ENCODE measurements at places on chromosomes 6 and 20.

DNA sequence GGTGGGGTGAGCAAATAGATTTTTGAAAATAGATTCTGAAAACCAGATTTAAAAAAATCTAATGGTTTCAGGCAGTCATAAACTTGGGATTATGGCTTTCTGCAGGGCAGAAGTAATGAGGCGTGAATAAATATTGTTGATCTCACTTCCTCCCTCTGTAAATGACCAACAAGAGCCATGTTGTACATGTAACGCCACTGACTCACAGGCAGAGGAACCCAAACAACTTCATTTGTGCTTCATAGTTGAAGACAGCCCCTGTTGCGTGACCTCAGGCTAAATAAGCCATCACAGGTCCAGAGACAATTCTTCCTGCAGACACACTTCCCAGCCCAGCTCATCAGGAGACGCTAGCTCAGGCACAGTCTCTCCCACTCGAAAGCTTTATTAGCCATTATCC lies 59.1 kb upstream of the F13A1 start:
- no peak for DNase-seq

GRCh38 chr6:118746145-118746824 lies 94.9 kb upstream of the CEP85L start:
- DNase-seq: no peak

GRCh38 chr6:124055963-124056362 lies 252.3 kb downstream of the NKAIN2 start:
- no peak for DNase-seq

DNA sequence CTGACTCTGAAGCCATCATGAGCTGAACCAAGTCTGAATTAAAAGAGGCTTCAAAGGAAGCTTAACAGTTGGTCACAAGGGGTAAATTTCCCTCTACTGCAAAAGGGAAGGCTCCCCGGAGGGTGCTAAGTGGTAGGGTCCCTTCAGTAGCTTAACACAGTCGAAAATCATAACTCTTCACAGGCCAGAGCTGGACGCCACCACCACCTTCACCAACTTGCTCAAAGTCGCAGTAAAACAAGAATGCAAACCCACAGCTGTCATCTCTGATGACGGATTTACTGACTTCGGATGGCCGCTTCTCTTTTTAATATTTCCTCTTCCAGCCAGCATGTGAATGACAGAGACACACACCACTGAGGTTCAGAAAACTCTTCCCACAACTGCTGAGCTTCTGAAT lies 144.7 kb upstream of the FBXL4 start:
- DNase-seq: no peak

DNA sequence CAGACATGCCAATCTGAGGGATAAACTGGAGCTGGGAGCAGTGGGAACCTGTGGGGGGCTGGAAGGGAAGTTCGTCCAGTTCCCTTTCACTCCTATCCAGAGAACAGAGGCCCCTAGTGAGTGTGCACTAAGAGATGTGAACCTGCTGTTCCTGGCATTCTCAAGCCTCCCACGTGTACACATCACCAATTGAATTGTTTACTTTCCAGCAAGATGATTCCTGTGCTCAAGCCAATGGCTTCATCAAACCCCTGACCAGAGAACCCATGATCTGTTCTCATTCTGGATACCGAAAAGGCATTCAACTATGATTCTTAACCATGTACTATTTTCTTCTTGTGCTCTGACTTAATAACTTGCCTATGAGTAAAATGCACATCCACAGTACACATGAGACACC lies 10.2 kb upstream of the SLC22A3 start:
- DNase-seq: no peak

DNA sequence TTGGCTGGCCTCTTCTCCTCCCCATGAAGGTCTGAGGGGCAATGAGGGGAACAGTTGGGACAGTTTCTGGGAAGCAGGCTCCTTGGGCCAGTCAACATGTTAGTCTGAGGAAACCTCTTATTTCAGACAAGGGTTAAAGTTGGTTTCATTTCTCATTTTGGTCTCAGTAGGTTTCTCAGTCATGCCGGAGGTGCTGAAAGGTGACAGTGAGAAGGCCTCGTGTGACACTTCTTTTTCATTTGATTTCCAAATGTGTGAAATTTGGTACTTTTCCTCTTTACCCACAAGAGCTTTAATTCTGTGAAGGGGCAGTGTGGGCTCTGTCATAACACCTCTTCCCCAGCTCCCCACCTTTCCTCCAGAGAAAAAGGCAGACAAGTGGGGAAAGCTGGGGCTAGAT lies 7.5 kb upstream of the GLP1R start:
- DNase-seq: no peak

DNA sequence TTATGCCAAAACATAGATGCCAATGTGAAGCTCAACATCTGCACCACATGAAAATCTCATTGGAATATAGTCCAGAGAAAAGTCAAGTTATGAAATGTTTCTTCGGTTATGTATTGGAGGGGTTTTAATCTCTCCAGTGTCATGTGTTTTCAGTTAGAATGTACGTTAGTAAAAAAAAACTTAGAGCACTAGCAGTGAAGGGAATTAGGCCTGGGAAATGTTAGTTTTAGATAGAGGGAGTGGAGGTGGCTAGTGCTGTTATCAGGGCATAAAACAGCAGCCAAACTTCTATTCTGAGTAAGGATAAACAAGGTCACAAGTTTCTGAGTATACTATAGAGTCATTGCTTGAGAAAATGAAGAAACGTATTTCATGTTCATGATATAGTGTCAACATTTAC lies 42.9 kb downstream of the HDGFL1 start:
- no peak for DNase-seq

GRCh38 chr20:9515214-9515585 lies 810 bp downstream of the LAMP5 start:
- DNase-seq: no peak

DNA sequence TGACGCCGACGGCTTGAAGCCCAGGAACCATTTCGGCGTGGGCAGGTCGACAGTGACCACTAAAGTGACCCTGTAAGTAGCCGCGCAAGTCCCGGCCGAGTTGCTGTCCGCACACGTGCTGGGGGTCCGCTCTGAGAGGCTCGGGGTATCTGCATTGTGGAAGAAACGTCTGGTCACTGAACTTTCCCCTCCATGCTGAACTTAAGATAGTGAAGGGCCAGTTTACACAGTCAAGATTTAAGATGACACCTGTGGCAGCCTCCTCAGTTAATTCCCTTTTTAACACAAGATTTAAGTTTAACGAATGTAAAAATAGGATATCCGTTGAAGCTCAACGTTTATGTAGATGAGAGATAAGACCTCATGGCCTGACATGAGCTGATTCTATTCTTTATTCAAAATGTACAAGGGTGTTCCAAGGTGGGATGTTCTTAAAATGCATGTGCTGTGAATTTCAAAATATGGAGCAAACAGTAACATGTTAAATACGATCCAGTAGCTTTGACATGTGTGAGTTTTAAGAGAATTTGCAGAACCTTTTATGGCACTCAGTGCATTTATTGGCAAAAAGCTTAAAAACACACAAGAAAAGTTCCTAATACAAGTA lies 116.2 kb downstream of the RTN4IP1 start:
- no peak for DNase-seq

DNA sequence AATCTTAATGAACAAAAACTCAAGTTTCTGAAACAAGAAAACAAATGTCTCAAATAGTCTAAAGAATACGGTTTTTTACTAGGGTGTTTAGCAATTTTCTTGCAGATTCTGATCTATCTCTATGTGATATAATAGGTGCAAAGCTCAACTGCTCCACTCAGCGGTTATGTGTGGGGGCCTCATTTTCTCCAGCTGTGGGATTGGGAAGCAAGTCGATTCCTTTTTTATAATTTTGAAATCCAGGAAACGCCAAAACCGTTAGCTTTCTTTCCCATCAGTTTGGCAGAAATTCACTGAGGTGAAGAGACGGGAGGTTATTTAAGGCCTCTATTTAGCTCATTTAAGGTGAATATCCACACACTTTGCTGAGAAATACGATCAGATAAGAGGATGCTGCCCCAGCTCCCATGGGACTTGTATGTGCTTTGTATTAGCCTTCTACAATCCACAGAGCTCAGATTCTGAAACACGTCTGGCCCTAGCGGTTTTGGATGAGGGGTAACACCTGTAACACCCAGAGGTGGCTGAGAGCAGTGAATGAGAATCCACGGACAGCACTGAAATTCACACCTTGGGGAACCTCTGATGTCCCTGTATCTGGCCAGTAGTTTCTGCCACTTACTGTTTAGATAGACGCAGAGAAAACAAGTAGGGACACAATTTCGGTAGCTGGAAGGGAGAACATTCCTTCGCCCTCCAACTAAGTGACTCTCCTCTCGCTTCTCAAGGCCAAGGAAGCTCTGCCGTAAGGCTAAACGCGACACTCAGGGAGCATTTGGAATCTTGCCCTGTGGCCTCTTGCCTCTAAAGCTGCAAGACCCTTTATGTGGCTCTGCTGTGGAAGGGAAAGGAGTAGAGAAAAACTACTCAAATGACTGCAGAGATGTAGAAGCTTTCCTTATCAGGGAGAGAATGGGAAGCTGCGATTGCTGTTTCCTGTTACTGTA lies 6.5 kb upstream of the BCAS4 start:
- DNase-seq: no peak

DNA sequence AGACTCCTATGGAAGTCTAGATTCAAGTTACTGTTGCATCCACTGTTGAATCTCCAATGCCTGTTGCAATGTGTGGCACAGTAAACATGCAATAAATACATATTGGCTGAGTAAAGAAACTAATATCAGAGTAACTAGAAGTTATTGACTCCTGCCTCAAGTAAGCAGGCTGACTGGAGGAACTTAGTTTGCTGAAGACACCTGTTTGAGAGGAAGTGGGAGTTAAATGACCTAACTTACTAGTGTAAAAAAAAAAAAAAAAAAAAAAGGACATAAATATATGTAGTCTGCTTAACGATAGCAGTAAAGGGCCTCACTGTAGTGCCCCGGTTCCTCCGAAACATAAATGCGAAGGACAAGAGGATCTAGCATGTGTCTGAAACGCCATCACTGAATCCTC lies 249.8 kb upstream of the PRDM1 start:
- DNase-seq: no peak

GRCh38 chr6:74366634-74367033 lies 670.6 kb downstream of the CD109 start:
- DNase-seq: no peak

DNA sequence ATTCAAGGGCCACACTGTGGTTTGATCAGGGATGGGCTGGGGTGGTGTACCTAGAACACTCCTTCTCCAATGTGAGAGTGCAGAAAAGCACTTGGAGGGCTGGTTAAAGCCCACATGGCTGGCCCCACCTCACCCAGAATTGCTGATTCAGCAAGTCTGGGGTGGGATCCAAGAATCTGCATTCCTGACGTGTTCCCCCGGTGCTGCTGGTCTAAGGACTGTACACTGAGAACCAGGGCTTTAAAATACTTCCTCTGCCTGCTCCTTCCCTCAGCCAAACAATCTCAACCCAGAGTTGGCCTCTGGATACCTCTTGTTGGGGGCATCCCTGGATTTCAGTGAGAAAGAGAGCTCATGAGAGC lies 13.4 kb upstream of the OCSTAMP start:
- DNase-seq: no peak

GRCh38 chr6:30876039-30876730 lies 8.1 kb upstream of the DDR1 start:
- no peak for DNase-seq

DNA sequence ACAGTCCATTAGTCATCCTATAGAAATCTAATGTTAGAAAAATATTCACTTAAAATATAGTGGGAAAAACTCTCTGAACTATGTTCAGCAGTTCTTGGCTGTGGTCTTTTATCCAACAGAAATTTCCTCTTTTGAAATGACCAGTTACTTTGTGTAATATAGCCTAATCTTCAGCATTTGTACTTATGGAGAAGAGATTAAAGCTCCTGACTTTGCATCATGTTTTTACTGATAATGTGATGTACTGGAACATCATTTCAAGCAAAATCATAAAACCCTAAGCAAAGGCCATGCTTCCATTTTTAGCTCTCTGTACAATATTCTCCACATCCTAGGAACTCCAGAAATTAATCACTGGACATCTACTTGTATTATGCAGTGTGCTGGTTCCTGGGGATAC lies 430.8 kb upstream of the RUNX2 start:
- DNase-seq: no peak

DNA sequence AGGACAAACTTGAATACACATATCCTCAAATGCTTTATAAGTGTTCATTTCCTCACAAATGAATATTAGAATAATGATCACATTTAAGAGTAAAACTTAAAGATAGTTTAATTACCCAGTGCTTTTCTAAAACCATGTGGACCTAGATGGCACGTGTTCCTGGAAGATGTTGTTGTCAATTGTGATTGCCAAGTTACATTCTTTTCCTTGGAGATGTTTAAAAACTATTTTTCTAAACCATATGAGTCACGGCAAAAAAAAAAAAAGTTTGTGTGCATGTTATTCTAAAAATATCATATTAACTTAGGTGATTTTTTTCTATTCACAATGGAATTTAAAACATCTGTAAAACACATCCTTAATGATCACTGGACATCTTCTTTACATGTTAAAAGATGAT lies 51.1 kb downstream of the RCAN2 start:
- no peak for DNase-seq

DNA sequence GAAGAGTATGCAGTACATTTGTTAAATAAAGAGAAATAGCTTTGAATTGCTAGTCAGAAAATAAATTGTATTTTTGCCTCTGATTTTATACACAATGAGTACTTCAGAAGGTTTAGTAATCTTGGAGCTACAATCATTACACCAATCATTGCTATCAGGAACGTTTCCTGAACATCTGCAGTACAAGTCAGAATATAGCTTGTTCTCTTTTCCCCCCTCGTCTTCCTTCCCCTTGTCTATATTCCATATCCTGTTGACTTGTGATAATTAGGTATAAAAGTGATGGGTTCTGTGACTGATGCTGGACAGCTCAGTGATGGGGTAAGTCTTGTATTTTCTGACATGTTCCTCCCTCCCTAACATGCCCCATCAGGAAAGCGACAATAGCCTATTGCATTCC lies 94.0 kb downstream of the AHI1 start:
- DNase-seq: no peak

DNA sequence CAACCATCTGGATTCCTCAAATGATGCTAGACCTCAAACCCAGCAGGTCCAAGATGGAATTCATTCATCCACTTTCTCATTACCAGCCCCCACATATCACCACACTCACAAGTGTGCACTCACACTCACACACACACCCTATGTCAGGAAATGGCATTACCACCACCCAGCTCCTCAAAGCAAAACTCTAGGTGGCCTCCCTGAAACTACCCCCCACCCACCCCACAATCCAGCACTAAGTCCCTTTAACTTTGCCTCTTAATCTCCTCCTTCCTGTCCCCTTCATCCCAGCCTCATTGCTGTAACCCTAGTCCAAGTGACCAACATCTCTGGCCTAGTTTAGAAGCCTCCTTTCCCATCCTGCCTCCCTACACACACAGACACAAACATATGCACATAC lies 109.4 kb downstream of the TNFAIP3 start:
- no peak for DNase-seq

DNA sequence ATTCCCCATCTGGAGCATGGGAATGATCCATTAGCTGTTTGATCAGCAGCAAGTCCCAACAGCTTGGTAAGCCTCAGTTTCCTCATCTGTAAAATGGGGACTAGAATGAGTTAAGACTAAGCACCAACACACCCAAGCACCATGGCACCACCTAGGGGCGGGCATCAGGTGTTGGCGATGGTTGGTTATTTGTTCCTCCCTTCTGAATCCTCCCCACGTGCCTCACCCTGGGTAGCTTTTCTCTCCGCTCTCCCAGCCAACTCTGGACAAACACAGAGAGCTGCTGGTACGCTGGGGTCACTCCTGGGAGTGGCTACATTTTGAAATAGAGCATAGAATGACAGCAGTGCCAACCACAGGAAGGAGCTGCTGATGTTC lies 13.3 kb upstream of the ITPR3 start:
- no peak for DNase-seq
